Left lobe of liver (tissue), 2 donors: ENCODE measurements at places on chromosomes 13 and 19. TPM values are rescaled to one million over a fixed set of nuclear protein-coding genes. Genes with fewer than 3 reads are reported as not detected.
A peak's percentile ranks its signal among the peaks of the same experiment; 100 is the strongest.

ITGBL1 gene
- 0.81 TPM for total RNA-seq

HIPK4 gene
- total RNA-seq, result not detected

DNA sequence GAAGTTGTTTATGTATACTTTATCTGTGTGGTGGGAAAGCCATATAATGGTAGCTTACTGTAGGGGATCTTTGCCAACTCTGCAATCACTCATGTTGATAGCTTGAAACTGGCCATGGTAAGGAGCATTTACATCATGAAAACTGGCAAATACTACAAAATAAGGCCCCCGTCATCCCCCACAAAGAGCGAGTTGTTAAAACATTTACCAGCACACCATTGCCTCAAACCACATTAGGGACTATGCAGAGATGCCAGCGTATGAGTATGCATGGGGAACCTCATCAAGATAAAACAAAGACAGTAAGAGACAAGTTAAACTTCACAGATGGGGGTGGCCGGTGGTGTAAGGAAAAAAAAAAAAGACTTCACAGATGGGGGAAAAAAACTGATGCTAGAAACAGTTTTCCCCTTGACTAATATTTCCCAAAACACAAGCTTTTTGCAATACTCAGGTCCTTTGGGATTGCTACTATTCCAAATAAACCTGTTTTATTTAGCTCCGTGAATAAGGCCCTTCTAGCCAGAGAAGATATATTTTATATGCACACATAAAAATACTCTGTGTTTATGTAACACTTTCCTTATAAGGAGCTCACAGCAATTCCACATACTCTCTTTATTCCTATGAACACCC, 70.6 kb upstream of the SERP2 start:
- DNase-seq, result no peak

- DNase-seq, result no peak
Observed at GRCh38 chr13:48449656-48450055, 36.7 kb upstream of the LPAR6 start.

NANOS2 gene
- not detected for total RNA-seq

ZNF439 gene
- 0.60 TPM for total RNA-seq

ZNF577 gene
- total RNA-seq, result 5.9 TPM

ELSPBP1 gene
- not detected for total RNA-seq

- no peak for DNase-seq
Observed at GRCh38 chr19:34732612-34733211, 1.3 kb upstream of the ZNF181 start.

- DNase-seq, result no peak
Observed at GRCh38 chr13:26095338-26095737, 43.5 kb upstream of the SHISA2 start.

- no peak for DNase-seq
Observed at GRCh38 chr13:98327371-98328270, 150.6 kb upstream of the RNF113B start.

SOHLH2 gene
- total RNA-seq, result not detected

DNA sequence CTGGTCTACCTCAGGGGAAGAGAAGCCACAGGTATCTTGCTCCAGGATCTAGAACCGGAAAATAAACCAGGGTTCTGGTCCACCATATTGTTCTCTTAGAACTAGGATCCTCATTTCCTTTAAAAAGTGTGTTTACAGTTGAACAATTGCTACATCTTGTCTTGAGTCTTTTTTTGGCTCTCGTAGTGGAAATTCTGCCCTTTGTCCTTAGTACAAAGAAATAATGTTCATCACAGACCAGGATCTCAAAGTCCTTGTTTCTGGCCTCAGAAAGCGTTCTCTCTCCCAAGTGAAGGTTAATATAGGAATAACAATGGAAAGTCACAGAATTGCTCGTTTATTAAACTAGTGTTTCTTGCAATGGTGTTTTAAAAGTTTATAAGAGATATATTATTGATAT, 20.8 kb downstream of the KLF2 start:
- no peak for DNase-seq

FREM2 gene
- total RNA-seq, result 2.0 TPM

DGKH gene
- 1.1 TPM for total RNA-seq

- no peak for DNase-seq
Observed at GRCh38 chr13:89066868-89067466, 1395.8 kb downstream of the SLITRK5 start.

- DNase-seq, result no peak
Observed at GRCh38 chr19:47582320-47582909, 9.5 kb upstream of the ZNF541 start.

DNA sequence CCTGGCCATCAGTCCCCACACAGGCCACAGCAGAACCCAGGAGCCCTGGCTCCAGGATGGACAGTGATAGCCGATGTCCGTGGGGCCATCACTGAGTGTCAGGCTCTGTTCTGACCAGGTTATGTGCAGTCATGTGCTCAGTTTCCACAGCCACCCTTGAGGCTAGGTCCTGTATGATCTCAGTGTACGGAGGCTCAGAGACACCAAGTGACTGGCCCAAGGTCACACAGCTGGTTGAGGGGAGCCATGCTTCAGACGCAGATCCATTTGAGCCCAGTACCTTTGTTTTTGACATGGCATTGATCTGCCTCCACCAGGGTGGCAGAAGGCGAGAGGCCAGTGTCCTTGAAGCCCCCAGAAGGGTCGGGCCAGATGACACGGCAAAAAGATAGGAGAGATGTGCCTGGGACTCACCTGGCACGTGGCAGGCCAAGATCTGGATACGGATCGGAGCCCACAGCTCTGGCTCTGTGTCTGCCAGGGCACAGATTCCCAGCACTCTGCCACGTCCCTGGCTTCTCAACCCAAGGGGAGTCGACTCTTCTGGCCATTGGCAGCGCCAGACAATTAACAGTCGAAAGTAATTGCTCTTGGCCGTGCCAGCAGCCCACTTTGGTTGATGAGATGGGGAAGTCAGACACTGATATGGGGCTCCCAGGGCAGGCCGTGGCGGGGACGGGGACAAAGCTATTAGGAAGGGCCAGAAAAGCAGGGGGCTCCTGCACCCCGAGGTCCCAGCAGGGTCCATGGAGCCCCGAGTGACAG, 15.6 kb downstream of the EVI5L start:
- no peak for DNase-seq

NLRP5 gene
- not detected for total RNA-seq

DNA sequence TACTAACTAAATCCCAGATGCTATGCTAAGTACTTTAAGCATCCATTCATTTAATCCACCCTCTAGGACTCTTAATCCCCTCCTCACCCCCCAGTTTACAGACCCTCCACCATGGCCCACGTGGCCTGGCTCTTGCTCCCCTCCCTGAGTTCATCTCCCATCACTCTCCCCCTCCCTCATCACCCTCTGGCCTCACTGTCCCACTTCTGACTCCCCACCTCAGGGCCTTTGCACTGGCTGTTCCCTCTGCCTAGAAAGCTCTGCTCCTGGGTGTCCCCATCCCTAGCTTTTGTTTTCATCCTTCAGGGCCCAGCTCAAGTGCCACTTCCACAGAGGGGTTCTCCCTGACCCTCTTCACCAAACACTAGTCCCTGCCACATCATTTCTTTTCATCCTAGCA, 4.2 kb downstream of the B9D2 start:
- no peak for DNase-seq

- no peak for DNase-seq
Observed at GRCh38 chr19:53915000-53915399, 5.9 kb downstream of the CACNG7 start.

- no peak for DNase-seq
Observed at GRCh38 chr19:7874076-7874896, at the start of gene PRR36. Gene PRR36, minus strand, starts transcription at chr19:7874390. Its CDS starts 701 bp downstream, at chr19:7873689.

- DNase-seq, result no peak
Observed at GRCh38 chr13:91726671-91727070, 328.2 kb downstream of the GPC5 start.

- DNase-seq, result peak; percentile 69
Observed at GRCh38 chr19:42216653-42217519, 591 bp downstream of the DEDD2 start.

DNA sequence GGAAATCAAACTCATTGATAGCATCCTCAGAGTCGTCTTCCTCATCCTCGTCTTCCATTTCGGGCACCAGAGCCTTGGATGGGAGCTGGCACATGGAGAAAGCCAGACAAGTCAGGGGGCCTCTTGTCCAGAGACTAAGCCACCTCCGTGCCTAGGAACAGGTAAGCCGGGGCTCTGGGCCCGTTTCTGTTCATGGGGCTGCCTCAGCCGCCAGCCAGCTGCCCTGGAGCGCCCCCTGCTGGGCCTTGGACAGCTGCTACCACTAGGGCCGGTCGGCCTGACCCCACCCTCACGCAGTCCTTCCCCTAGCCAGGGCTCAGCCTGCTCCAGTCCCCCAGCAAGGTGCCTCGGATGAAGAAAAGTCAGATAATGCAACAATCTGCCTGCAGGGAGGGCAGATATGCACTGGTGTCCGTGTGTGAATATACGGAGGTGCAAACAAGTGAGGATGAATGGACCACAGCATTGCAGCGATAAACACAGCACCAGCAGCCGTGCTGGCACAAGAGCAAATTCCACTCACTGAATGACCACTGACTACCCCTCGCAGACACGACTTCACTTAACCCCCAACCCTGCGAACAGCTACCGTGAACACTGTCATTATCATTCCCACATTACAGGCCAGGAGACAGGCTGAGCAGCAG, 11.9 kb upstream of the PRKD2 start:
- peak; percentile 71 for DNase-seq

ZNF382 gene
- 1.1 TPM for total RNA-seq

GRCh38 chr19:52200044-52200443, 10.2 kb downstream of the PPP2R1A start:
- no peak for DNase-seq

DNA sequence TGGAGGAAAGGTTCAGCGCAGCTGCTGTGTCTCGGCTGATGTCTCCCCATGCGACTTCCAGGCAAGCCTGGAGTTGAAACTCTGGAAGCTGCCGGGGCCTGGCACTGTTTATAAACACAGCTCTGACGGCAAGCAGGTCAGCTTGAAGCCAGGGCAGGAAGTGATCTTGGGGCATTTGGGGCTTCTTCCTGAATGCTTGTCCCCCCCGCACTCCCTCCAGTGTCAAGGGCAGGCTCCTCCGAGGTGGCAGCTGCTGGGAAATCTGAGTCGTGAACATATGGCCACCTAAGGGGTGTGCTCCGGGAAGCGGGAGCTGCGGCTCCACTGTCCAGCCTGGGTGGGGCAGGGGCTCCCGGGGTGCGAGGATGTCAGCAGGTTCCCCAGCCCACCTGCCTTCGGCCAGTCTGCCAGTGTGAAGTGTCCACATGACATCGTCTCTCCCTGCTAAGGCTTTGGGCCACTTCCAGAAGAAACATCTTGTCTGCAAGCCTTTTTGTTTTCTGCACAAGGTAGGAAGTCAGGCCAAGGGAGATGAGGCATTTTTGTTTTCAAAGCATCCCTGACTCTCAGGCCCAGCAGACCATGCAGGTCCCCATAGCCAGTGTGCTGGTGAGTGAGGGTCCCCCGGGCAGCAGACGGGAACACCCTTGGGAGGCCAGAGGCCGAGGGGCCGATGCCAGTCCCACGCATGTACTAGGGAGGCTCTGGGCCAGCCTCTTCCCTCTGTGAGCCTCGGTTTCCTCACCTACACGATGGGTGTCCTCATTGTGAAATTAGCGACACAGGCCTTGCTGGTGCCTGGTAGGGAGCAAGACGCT, 2.7 kb downstream of the PIAS4 start:
- DNase-seq, result peak; percentile 44

GRCh38 chr19:18768046-18768771, 22.9 kb downstream of the COMP start:
- DNase-seq, result no peak
